Naive thymus-derived CD8-positive, alpha-beta T cell (primary cell): ENCODE measurements at places on chromosomes 12 and 14.

DNA sequence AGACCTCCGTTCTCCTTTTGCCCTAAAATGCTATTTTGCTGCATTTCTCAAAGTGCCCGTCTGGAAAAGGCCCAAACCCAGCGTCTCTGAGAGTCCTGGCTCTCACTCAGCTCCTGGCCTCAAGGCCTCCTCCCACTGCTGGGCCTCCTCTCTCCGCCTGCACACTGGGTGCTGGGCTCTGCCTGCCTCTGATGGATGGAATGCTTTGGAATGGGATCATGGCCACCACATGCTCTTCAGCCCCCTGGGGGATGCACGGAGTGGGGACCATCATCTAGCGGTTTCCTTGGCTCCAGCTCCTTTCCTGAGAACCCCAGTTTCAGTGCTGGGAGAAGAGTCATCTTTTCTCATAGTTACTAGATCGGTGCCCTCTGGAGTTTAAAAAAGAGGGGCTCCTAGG is 65.2 kb downstream of the KDM2B start:
- H3K36me3 ChIP-seq = peaks cover 35% of the 10 kb centered on the region
- no peak overlapping the region for H3K4me3 ChIP-seq
- peak overlapping the region; percentile 59 for H3K27ac ChIP-seq
- no peaks in the 10 kb centered on the region for H3K27me3 ChIP-seq
- DNase-seq = no peak
- H3K4me1 ChIP-seq = peaks cover 16% of the 10 kb centered on the region

- H3K27ac ChIP-seq = no peak overlapping the region
- H3K4me1 ChIP-seq = no peaks in the 10 kb centered on the region
- H3K36me3 ChIP-seq = no peaks in the 10 kb centered on the region
Measured at GRCh38 chr12:76957301-76957700, 78.5 kb upstream of the CSRP2 start.

DNA sequence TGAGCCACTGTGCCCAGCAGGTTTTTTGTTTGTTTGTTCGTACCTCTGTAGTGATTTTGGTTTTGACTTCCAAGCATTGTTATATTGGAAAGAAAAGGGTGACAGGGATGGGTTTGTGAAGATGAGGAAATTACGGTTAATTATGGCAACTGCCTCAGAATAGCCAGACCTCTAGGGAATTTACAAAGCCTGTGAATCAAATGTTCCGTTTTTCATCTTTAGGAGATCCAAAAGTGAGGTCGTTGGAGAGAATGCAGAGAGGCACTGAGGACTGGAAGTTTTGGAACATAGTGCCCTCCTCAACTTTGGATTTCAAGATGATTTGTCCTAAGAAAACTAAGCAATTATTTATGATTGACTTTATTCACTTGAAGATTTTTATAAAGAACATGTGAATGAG is 54.5 kb upstream of the EVL start:
- no peak for DNase-seq
- no peaks in the 10 kb centered on the region for H3K27me3 ChIP-seq
- H3K4me3 ChIP-seq = no peak overlapping the region
- peaks cover 12% of the 10 kb centered on the region for H3K4me1 ChIP-seq
- no peak overlapping the region for H3K27ac ChIP-seq

GRCh38 chr14:32259368-32260013 is 56.4 kb upstream of the RNU6-8 start:
- H3K4me1 ChIP-seq = peaks cover 2% of the 10 kb centered on the region
- H3K36me3 ChIP-seq = peaks cover 18% of the 10 kb centered on the region
- no peak for DNase-seq
- no peak overlapping the region for H3K27ac ChIP-seq
- H3K4me3 ChIP-seq = no peak overlapping the region
